ENCODE measurements at places on chromosomes 11 and 22.
A peak's percentile ranks its signal among the peaks of the same experiment; 100 is the strongest.

GRCh38 chr22:43512279-43512678 is 100.5 kb downstream of the MPPED1 start:
- no peak for DNase-seq

GRCh38 chr11:116240710-116241109 is 532.1 kb downstream of the BUD13 start:
- no peak for DNase-seq

DNA sequence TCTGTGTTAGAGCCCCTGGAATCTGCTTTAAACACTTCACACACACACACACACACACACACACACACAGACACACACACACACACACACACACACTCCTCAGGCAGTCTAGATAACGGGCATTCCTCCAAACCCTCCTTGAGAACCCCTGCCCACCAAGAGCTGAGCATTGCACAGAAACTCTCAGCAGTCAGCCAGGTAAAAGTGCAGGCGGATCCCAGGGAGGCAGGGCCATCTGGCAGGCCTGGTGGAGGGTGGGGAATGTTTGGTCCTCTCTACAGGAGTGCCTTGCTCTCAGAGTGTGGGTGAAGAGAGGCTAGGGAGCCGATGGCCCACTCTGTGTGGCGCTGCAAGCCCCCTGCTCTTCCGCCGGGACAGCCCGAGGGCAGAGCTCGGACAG is 190.2 kb downstream of the BUD13 start:
- DNase-seq, result no peak

- no peak for DNase-seq
Measured at GRCh38 chr11:119103793-119104192, 2.1 kb upstream of the DPAGT1 start.

- peak; percentile 3 for DNase-seq
Measured at GRCh38 chr22:22745225-22746060, 101.0 kb downstream of the GGTLC2 start.

DNA sequence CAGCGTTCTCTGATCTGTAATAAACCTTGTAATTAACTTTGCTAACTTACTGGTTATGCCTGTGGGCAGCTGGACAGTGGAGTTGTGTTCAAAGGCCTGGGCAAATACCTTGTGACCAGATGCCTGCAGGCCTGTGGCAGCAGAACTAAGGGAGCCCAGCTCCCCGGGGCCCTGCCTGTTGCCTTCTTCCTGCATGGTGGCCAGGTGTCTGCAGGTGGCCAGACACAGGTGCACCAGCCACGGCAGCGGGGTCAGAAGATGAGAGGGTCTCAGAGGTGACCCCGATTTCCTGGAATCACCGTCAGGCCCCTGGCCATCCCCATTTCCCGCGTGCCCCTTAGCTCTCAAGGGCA is 127.2 kb downstream of the OSBP2 start:
- DNase-seq, result no peak

DNA sequence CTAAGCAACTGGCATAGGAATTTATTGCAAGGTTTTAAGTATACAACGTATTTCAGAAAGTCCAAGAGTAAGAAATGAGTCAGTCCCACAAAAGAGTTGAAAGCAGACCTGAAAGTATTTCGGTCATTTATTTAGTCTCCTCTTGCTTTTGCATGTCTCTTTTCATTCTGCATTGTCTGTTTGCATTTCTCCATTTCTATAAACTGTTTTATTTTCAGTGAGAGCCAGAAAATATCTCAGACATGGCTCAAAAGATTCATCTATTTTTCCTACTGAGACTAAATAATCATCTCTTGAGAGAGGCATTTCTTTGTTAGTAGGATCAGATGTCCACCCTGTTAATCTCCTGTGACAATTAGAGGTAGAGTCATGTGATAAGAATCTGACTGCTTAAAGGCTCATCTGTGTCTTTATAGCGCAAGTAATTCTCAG is 219.1 kb upstream of the CCDC179 start:
- DNase-seq, result no peak

GRCh38 chr22:19831016-19831415 is 23.7 kb downstream of the GNB1L start:
- DNase-seq, result no peak

GRCh38 chr11:9037963-9038362 is 34.2 kb upstream of the NRIP3 start:
- no peak for DNase-seq

DNA sequence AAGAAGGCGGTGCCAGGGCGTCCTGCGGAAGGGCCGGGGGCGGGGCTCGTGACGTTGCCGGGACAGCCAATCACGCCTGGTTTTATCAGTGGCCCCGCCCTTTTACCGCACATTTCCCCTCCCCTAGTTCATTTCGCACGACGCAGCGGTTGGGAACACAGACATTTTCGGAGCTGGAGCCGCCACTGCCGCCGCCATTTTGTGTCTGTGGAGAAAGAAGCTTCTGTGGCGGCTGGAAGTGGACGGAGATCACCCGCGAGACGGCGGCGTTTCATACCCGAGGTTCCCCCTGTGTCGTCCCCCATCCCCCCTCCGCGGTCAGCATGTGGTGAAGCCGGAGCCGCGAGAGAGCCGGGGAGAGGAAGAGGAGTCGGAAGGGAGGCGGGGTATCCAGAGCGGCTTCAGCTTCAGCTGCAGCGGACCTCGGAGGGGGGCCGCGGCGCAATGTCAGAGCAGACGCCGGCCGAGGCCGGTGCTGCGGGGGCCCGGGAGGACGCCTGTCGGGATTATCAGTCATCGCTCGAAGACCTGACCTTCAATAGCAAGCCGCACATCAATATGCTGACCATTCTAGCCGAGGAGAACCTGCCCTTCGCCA is at the start of gene PCF11:
TSS of gene PCF11 (plus strand) at position 136 of the 598 bp plus-strand sequence. CDS start at position 445, 309 bp downstream.
- no peak for DNase-seq

DNA sequence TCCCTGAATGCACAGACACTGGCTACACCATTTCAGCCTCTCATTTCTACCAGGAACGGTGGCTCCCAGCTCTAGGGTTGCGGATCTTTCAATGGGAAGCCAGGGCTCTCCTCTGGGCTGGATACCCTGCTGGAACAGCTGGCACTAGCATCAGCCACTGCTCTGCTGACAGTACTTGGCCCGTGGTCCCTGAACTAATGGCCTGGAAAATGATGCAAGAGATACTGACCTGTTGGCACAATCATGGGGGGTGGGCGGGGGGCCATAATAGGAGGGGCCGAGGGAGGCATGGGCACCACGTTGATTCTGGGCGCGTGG is 10.7 kb upstream of the TBC1D10A start:
- DNase-seq, result no peak

GRCh38 chr22:20109411-20110358 is 6.2 kb upstream of the RANBP1 start:
- no peak for DNase-seq

- DNase-seq, result no peak
Measured at GRCh38 chr11:74237541-74237940, 66.5 kb downstream of the PPME1 start.

GRCh38 chr11:118215765-118216164 is 9.0 kb downstream of the JAML start:
- no peak for DNase-seq

DNA sequence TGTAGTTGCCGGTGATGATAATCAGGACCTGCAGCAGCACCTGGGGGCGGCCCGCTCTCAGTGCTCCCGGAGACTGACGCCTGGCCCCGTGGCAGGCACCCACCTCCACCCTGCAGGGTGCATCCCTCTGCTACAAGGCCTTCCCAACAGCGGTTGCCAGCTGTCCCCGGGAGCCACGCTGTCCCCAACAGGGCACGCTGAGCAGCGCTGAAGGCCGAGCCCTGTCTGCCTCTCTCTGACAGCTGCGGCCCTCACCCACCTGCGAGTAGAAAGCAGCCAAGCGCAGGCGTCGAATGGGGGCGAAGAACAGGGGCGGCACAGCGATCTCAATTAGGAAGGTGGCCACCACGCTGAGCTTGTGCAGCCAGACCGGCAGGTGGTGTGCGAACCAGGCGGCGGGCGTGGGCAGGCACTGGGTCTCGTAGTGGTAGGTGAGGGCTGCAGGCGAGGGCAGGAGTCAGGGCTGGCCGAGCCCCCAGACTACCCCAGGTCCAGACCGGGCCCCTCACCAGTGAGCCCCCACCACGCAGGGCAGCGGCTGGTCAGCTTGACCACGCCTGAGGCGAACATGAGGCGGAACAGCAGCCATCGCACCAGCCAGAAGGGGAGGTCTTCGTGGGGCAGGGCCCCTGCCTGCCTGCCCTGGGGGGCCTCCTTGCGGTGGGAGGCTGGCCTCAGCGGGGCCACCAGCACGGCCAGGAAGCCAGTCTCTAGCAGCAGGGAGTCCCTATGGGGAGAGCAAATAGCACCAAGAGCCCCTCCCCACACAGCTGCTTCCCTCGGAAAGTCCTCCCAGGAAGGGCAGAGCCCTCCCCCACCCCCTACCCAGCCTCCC is 1.5 kb downstream of the LMF2 start:
- DNase-seq, result no peak

GRCh38 chr11:33500861-33501479 is 199.7 kb downstream of the C11orf91 start:
- peak; percentile 21 for DNase-seq

DNA sequence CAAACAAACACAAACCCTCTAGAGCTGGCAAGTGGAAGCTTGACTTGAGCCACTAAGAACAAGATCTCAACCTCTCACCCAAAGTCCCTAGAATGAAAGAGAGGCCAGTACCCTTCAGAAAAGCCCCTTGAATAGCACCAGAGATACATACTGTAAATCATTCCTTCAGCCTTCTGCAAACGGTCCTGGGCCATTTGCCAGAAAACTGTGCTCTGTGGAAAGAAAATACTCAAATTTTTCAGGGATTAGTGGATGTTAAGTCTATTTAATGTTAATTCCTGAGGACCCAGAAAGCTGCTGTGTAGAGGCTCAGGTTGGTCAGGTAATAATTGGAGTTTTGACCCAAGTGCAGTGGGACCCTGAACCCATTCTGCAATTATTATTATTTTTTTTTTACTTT is 16.9 kb downstream of the SERPINH1 start:
- no peak for DNase-seq

DNA sequence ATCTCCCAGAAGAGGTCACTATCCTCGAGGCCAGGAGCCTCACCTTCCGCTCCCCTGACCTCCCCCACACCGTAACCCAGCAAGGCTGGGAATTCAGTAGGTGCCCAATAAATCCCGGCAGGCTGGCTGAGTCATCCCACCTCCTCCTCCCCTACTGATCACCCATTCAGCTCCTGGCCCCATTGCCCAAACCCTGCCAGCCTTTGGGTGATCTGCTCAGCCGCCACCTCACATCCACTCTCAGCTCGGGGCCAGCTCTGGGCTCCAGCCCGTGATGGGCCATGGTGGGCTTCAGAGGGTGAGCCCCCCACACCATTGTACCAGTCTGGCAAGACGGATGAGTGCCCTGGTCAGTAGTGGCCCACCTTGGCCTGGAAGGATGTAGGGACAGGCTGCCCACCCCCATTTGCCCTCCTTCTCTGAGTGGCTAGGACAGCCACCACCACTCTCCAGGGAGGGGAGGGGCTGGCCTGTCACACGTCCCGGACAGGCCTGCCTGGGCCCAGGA is 8.2 kb downstream of the TRPM5 start:
- DNase-seq, result no peak

DNA sequence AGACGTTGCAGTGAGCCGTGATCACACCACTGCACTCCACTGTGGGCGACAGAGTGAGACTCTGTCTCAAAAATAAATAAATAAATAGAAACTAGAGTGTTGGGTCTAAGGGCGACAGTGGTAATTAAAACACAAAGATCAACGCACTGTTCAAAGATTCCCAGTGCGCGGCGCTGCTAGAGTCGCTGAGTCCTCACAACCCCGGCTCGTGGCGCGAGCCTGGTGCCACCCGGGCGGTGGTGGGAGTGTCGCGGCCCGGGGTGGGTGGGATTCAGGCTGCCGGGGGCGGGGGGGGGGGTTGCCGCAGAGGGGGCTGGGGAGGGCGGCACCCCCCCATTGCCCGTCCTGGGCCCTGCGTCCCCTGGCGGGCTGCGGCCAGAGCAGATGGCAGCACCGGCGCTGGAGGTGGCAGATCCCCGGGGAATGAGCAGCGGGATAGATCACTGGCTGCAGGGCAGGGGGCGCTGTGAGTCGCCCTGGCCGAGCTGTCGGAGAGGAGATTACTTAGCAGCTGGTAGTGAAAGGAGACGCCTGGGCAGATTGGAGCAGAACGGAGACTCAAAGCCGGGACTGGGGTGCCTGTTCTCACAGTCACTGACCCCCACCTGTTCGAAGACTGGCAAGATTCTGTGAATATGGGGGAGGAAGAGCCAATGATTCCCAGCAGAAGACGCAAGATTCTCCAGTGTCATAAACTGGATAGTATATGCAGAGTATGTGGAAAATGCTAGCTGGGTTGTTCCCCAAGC is 30.2 kb upstream of the APOBEC3A start:
- no peak for DNase-seq

DNA sequence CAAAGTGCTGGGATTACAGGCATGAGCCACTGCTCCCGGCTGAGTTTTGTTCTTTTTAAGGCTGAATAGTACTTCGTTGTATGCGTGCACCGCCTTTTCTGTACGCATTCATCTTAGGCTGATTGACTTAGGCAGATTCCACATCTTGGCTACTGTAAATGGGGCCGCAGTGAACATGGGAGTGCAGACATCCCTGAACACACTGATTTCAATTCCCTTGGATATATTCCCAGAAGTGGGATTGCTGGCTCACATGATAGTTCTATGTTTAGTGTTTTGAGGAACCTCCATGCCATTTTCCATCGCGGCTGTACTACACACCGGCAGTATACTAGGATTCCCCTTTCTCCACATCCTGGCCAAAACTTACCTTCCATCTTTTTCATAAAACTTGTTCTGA is 10.4 kb upstream of the ZNF74 start:
- DNase-seq, result no peak

DNA sequence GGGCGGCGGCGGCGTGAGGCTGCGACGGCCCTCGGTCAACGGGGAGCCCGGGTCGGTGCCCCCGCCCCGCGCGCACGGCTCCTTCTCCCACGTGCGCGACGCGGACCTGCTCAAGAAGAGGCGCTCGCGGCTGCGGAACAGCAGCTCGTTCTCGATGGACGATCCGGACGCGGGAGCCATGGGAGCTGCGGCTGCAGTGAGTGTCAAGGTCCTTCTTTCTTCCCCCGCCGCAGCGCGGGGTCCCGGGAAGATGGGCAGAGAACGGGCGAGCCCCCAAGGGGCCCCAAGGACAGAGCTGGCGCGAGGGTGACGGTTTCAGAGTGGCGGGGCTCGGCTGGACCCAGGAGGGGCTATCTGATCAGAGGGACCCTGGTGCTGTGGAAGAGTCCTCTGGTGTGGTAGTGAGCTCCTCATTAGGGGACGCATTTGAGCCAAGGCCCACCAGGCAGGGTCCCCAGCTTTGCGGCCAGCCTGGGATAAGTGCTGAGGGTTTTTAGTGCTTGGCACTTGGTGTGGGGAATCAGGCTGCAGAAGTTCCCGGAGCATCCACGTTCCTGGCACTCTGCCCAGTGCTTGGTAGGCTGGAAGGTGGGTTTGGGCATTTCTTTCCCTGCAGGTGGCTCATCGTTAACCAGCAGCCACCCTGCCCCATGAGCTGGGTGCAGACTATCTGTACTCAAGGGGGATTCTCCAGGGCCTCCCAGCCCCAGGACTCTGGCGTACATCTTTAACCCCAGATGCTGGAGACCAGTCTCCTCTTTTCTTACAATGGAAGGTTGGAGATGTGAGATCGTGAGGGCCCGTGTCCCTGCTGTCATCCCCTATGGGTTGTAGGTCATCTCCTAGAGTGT is 9.8 kb downstream of the EHBP1L1 start:
- DNase-seq, result no peak
